CD4-positive, alpha-beta T cell (primary cell): ENCODE measurements at places on chromosomes 6 and 20. TPM values are rescaled to one million over a fixed set of nuclear protein-coding genes. Genes with fewer than 3 reads are reported as not detected.

Gene SASH1
- total RNA-seq: 0.58 TPM

Gene RAD21L1
- not detected for total RNA-seq

Gene SPTLC3
- 0.59 TPM for total RNA-seq

Gene PSMB9
- total RNA-seq: 38.4 TPM

Gene CRISP3
- not detected for total RNA-seq

Gene PTPRK
- 10.3 TPM for total RNA-seq

Gene FILIP1
- 0.06 TPM for total RNA-seq

Gene SAPCD1
- 2.7 TPM for total RNA-seq

Gene MEI4
- total RNA-seq: not detected

Gene SCAF8
- 82.6 TPM for total RNA-seq

Gene KCNK16
- not detected for total RNA-seq

Gene DEFB114
- not detected for total RNA-seq

Gene PTK6
- 0.19 TPM for total RNA-seq

Gene STK35
- total RNA-seq: 19.6 TPM

Gene EPB41L1
- total RNA-seq: 0.19 TPM

Gene E2F3
- total RNA-seq: 2.9 TPM

Gene IRAK1BP1
- total RNA-seq: 0.52 TPM

Gene KIF25
- total RNA-seq: not detected

Gene RIPOR3
- total RNA-seq: not detected

Gene TAAR2
- total RNA-seq: not detected

Gene GHRH
- total RNA-seq: not detected

Gene RAET1E
- total RNA-seq: not detected

Gene TGM3
- total RNA-seq: not detected

Gene TREML1
- total RNA-seq: not detected

Gene POPDC3
- total RNA-seq: not detected

Gene CST7
- total RNA-seq: 3.2 TPM

Gene HEY2
- 0.30 TPM for total RNA-seq

Gene BMP6
- total RNA-seq: not detected

Gene KCNQ2
- not detected for total RNA-seq

Gene SEMG1
- not detected for total RNA-seq

Gene TJAP1
- total RNA-seq: 23.6 TPM

Gene ULBP3
- 0.44 TPM for total RNA-seq
